HEK293T (cell line): ENCODE measurements at places on chromosomes 7 and 10.
A peak's percentile ranks its signal among the peaks of the same experiment; 100 is the strongest.

DNA sequence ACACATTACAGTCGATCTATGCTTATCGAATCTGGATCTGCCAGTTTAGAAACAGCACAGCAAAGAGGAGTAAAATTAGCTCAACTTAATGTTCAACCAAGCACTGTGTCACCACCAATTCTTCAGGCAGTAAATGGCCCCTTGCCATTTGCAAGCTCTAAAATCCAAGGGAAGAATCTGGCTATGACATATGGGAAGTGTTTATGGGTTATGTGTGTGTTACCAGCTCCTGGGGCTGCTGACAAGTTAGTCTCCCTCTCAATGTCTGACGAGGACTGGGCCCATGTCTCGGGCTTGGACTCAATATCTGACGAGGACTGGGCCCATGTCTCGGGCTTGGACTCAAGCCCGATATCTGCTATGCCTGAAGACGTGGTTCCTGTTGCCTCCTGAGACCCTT, 5.7 kb upstream of the ITIH2 start:
- no peak for DNase-seq

- DNase-seq, result no peak
Measured at GRCh38 chr7:107471292-107472070, 1.6 kb downstream of the GPR22 start.

GRCh38 chr10:24616536-24616935, 107.2 kb downstream of the ARHGAP21 start:
- DNase-seq, result no peak

GRCh38 chr7:92904244-92905131, 68.1 kb upstream of the CDK6 start:
- DNase-seq, result no peak

GRCh38 chr10:59372543-59372942, 10.2 kb upstream of the FAM13C start:
- no peak for DNase-seq

DNA sequence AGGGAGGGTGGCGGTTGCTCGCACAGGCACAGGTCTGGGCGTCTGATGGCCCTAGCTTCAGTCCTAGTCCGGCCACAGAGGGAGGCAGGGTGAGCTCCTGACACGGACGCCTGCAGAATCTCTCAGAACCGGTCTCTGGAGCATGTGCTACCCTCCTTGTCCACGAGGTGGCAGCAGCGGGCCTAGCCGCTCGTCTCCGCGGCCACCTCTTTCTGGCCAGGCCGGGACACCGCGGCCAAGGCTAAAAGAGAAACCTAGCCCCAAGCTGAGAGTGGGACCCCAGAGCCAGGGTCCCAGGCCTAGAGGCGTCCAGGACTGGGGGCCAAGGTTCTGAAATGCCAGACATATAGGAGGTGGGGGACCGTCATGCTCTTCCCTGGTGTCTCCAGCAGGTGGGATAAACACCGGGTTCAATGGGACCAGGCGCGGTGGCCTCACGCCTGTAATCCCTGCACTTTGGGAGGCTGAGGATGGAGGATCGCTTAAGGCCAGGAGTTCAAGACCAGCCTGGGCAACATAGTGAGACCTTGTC, 3.2 kb upstream of the LAT2 start:
- peak; percentile 85 for DNase-seq

DNA sequence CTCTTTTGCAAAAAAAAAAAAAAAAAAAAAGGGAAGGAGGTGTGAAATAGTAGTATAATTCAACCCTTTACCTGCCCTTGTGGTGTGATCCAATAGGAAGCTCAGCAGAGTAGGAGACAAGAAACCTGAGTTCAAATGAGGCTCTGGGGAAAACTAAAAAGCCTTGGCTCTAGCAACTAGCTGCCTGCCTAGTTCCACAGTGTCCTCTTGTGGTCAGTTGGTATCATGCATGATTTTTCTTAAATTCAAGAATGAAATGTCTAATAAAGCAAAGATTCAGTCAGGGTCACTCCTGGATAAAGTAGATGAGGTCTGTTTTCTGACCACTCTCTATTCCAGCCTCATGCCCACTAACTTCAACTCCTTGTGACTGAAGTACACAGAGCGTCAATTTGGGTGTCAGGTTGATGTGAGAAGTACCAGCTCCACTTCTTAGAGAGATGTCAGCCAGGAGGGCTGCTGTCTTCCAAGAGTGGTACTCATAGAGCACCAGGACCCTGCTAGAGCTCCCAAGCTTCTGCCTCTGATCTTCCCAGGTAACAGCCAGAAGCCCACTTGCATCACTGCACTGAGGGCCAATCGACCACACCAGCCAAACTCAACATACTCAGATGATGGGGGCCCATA, 10.5 kb downstream of the LSM5 start:
- DNase-seq, result peak; percentile 64

GRCh38 chr10:71537125-71537524, 140.4 kb downstream of the CDH23 start:
- no peak for DNase-seq

- DNase-seq, result no peak
Measured at GRCh38 chr7:116592445-116592844, 67.6 kb downstream of the CAV1 start.

- no peak for DNase-seq
Measured at GRCh38 chr7:45918556-45918955, 2.5 kb downstream of the IGFBP3 start.

GRCh38 chr10:121577568-121577967, 20.7 kb downstream of the FGFR2 start:
- no peak for DNase-seq

- no peak for DNase-seq
Measured at GRCh38 chr7:74709880-74710671, 52.6 kb downstream of the GTF2I start.
